ENCODE measurements at places on chromosomes 2 and 18. TPM values are rescaled to one million over a fixed set of nuclear protein-coding genes. Genes with fewer than 3 reads are reported as not detected.

Gene IL36RN
- not detected for total RNA-seq

Gene NEU4
- 0.14 TPM for total RNA-seq

Gene TEKT4
- total RNA-seq, result not detected

Gene OTOF
- 0.19 TPM for total RNA-seq

Gene GALNT13
- 7.4 TPM for total RNA-seq

Gene CGREF1
- total RNA-seq, result 2.1 TPM

- no peak for DNase-seq
These were observed 88.3 kb downstream of the KCNS3 start for GRCh38 chr2:17966798-17967197.

GRCh38 chr2:48756289-48756688, 765 bp upstream of the LHCGR start:
- no peak for DNase-seq

DNA sequence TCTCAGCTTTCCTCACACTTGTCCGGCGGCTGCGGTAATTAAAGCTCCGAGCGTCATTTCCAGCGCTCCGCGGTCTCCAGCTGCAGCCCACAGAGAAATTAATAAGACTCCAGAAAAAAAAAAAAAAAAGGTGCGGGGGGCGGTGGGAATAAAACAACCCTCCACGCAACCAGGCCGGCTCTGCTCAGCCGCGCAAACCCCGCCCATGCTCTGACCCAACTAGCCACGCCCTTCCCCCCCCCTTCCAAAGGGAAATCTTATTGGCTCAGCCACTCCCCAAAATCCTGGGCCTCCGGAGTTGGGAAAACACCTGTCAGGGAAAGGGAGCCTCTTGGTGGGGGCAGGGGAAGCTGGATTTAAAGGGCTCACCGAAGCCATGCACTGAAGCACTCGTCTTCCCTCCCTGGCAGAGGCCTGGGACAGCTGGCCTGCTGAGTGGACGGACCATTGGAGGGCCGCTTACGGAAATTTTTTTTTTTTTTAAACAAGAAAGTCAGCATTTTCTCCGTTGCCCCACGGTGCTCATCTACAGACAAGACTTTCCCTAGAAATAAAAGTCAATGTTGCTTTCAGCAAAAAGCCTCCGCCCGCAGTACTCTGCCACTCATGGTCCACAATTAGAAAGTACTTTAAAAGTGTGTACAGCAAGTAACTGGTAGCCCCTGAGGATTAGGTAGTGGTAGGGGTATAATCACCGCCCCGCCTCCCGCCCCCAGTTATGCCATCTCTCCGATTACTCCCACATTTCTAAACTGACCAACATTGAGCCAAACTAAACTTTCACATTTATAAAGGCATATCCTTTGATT, 674 bp upstream of the ERBB4 start:
- DNase-seq, result no peak

Measured in neural crest cell (in vitro differentiated cells).